Stimulated activated CD4-positive, alpha-beta T cell treated with anti-CD3 and anti-CD28 coated beads, Interleukin-12 subunit alpha, Interleukin-12 subunit beta, amount 100 ng/mL, for 24 hours (primary cell): ENCODE measurements at places on chromosomes 2 and 18.

DNA sequence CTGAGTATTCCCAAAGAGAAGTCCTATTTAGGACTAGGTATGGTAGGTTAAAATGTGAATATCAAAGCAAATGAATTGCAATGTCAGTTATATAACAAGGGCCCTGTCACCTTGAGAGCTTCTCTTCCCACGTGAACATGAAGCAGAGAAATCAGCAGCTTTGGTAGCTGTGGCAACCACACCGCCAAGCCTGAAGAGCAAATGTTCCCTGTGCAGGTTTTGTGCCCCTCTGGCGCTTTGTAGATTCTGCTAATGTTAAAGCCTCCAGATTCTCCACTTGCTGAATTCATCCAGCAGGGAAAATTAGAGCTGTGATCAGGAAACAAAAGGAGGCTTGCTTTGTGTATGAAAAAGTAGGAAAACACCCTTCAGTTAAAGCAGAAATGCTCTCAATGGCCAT lies 322.6 kb downstream of the RBM43 start:
- DNase-seq, result no peak

DNA sequence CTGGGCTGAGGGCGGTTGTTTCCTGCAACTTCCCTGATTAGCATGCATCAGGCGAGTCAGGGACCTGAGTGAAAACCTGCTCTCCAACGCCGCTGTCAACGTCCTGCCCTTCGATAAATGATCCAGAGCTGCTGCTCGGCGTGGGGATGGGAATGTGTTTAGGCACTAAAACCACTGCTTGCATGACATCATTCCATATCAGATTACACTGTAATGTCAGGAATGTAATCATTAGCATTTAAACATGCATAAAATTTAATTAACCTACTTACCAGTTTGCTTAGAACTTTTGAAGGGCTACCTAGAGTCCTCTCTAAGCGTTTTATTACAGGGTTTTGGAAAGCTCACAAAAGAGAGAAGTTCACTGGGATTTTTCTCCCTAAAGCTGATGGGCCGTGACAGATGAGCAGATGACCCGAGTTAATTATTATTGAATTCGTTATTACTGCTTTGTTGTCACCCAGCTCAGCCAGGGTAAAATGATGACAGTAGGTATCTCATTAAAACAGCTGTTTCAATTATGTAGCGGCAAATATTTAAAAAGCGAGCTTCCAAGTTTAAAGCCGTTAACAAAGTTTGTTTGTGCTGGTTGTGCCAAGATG lies 685.6 kb upstream of the SALL3 start:
- DNase-seq, result no peak

GRCh38 chr2:199197448-199197847 lies 260.3 kb downstream of the SATB2 start:
- DNase-seq, result no peak

DNA sequence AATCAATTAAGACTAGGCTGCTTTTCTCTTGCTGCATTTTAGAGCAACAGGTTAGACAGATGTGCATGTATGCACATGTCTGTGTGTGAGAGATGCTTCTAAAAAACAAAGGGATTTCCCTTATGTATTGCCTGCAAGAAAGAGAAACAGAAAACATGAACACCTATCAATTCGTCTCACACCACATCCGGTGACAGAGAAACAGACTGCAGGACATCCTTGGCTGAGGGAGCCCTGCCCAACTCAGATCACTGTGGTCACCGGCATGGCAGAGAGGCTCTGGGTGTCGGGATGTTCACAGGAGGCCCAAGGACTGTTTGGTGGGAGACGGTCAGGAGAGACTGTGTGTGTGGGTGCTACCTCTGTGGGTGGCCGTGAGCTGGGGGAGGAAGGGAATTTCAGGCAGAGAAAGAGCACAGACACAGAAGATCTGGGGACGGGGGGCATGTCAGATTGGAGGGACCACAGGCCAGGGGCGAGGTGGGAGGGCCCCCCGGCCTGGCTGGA lies 24.9 kb downstream of the FHL2 start:
- DNase-seq, result no peak

GRCh38 chr2:215260097-215260677 lies 51.7 kb upstream of the ATIC start:
- no peak for DNase-seq

DNA sequence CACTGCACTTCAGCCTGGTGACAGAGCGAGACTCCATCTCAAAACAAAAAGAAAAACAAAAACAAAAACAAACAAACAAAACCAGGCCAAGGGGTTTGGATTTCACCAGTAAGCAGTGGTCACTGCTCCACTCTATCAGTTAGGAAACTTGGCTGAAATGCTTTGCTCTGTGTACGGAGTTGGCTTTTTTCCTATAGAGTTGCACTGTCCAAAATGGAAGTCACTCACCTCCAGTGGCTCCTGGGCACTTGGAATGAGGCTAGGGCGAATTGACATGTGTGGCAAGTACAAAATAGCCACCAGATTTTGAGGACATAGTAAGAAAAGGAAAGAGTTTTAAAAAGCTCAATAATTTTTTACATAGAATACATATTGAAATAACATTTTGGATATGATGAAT lies 228.7 kb downstream of the LOXHD1 start:
- no peak for DNase-seq

DNA sequence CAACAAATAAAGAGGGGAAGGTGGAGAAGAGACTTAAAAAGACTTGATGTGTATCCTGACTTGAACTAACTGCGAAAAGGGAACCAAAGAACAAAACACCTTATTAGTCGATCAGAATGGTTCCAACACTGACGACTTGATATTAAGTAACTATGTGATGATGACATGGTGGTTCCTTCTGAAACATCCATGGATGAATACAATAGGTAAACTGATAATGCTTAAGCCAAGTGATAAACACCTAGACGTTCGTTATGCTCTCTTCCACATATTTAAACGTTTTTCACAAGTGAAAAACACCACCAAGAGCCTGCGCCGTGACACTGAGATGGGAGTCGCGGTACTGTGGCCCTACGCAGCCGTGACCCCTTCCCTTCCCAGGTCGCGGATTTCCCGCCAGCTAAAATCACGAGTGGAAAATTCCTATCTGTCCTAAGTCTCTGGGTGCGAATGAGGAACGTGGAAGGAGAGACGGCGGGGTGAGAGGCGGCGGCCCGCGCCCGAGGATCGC lies 797 bp downstream of the TTC32 start:
- no peak for DNase-seq

- DNase-seq, result no peak
Measured at GRCh38 chr18:55096263-55096951, 137.1 kb upstream of the CCDC68 start.

DNA sequence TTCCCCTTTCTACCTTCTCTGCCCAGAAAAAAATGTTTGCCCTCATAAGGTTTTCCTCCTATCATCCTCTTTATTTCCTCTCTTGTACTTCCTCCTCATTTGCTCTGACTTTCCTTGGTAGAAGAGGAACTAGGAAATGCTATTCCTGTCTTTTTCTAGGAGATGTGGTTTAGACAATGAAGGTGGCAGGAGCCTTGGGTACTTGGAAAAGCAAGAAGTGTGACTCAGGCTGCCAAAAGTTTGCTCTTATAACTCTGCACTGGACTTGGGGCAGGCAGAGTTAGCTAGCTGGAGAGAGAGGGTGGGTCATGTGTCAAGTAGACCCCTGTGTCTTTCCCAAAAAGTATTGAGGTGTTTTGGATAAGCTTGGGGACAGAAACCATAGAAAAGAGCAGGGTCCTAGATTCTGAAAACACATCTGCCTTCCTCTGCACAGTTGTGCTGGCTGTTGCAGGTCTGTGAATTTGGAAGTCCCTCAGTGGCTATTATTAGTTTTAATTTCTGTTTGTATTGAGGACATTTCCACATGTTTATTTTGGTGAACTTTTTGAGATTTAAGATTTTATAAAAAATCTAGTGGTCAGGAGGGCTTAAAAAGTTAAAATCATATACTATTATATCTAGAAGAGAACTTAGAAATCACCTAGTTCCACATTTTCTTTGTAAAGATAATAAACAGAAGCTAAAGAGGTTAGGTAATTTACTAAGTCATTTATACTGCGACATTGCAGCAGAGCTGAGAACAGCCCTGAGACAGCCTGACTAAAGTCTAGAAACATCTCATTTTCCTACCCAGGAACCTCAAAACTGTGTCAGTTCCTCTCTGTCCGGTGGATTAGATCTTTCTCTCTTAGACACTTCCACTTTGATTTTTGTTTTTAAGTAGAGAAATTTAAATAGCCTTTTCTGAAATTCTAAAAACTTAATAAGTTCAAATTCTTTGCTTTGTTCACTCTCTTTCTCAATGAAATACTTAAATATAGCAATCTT lies 16.0 kb downstream of the INSIG2 start:
- no peak for DNase-seq

GRCh38 chr2:197167608-197168314 lies 142.8 kb downstream of the ANKRD44 start:
- DNase-seq, result no peak

- no peak for DNase-seq
Measured at GRCh38 chr2:77666251-77666980, 144.2 kb upstream of the LRRTM4 start.

- no peak for DNase-seq
Measured at GRCh38 chr2:46216213-46216612, 81.0 kb upstream of the EPAS1 start.

DNA sequence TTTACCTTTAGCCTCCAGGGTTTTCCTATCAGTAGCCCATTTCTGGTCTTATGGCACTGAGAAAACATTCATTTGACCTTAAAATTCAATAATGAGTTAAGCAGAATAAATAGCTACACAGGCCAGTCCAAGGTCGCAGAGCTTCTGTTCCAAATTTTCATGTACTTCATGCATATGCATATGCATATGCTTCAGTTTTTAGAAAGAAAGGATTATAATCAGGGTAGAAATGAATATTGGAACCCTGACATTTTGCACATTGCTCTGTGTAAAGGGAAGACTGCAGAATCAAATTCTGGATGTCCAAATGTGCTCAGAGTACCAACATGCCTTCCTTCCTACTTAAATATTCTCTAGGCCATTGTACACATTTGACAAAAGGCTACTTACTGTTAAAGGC lies 104.9 kb downstream of the DPP4 start:
- DNase-seq, result no peak

- no peak for DNase-seq
Measured at GRCh38 chr2:26521913-26522180, 43.9 kb upstream of the OTOF start.

DNA sequence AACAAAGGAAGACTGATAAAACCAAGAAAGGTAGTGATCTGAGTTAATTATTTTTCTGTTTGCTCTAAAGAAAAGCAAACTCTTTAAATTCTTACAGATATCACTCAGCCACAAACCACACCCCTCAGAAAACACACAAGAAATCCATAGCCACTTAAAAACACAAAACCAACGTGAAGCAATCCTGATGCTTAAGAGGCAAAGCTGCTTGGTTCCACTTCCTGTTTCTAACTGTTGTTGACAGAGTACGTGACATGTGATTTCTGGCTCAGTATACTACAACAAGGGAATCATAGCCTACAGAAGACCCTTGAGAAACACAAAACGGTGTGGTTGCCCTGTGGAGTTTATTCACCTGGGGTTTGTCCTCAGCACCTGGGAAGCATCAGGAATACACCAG lies 240.9 kb upstream of the APCDD1 start:
- DNase-seq, result no peak

- no peak for DNase-seq
Measured at GRCh38 chr2:66700677-66701066, 265.7 kb downstream of the MEIS1 start.

DNA sequence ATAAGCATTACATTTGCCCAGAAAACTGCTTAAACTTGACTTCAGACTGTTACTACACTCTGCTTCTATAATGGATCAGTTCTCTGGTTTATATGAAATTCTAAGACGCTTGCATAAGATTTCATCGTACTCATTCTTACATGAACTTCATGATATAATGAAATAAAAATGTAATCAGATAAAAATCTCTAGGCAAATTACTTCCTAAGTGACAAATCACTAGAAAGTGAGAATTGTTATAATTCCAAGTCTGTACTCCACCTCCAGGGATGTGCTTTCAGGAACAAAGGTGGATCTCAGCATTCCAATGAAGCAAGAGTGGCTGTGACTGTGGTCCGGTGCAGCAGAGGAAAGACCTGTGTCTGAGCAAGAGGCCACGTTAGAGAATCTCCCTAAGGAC lies 226.2 kb downstream of the PIEZO2 start:
- no peak for DNase-seq

GRCh38 chr2:144751142-144751905 lies 231.4 kb upstream of the ZEB2 start:
- DNase-seq, result no peak

- DNase-seq, result no peak
Measured at GRCh38 chr2:214592011-214592410, 181.2 kb downstream of the VWC2L start.

GRCh38 chr2:584863-585823 lies 92.1 kb downstream of the TMEM18 start:
- DNase-seq, result peak; percentile 22

DNA sequence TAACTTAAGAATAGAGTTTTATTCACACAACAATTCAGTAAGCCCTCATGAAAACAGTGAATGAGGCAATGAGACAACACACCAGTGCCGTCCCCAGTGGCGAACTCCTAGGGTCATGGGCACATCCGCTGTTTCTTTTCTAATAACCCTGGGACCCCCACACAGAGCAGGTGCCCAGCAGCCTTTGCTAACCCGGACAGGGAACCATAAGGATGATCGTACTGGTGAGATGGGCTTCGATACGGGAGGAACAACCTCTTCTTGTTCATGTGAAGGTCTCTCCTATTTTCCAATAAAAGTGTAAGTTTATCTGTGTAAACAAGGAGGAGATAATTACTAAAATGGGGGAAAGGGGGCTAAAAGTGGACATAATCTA lies 97.4 kb upstream of the MGAT4A start:
- DNase-seq, result no peak

GRCh38 chr2:151052850-151053660 lies 208.6 kb downstream of the RBM43 start:
- DNase-seq, result no peak

GRCh38 chr2:25829377-25829704 lies 48.9 kb downstream of the ASXL2 start:
- DNase-seq, result no peak

DNA sequence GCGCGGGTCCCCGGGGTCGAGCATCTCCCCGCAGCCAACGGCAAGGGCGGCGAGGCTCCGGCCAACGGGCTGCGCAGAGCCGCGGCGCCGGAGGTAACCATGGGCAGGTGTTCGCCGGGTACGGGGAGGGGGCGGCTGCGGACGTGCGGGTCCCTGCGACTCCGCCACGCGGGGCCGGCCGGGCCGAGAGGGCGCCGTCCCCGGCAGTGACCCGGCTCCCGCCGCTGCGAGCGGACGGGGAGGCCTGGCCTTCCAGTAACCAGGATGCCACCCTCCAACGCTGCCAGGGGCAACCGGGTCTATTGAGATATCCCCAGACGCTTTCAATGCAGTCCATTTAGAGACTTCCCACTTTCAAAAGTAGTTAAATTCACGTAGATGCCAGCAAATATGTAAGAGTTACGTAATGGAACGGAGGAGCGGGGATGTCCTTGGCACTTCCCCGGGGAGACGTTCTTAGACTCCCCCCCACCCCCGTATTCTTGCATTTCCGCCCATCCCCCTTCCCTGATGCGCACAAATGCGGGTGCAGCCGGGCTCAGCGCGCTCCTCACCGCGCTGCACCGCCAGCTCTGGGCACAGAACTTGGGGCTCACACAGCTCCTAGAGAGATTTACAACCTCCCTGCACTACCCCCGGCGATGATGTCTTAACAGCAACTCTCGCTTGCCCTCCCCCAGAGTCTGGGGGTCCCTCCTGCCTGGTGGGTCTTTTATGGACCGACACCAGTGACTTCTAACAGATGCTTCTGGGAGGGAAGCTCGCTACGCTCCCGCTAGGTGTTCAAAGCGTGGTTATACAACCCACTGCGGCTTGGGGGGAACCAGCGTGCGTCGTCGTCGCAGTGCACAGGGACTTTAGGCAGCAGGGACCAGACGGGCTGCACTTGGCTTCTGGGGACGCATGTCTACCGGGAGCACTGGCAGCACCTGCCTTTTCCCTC lies 657 bp downstream of the SGPP2 start:
- DNase-seq, result no peak

GRCh38 chr2:69034122-69034521 lies 21.1 kb downstream of the ANTXR1 start:
- DNase-seq, result no peak
